ENCODE measurements at places on chromosomes 5 and 9. TPM values are rescaled to one million over a fixed set of nuclear protein-coding genes. Genes with fewer than 3 reads are reported as not detected.

GRCh38 chr5:160213537-160213936 lies 15.8 kb upstream of the FABP6 start:
- no peak for DNase-seq

The SKP2 gene
- total RNA-seq: 19.4 TPM

- DNase-seq: no peak
Observed at GRCh38 chr5:14364576-14365472, 216.8 kb upstream of the OTULINL start.

The TLX3 gene
- total RNA-seq: not detected
